Left forelimb (tissue), 1 donor: ENCODE measurements at places on chromosomes 6 and 20.

DNA sequence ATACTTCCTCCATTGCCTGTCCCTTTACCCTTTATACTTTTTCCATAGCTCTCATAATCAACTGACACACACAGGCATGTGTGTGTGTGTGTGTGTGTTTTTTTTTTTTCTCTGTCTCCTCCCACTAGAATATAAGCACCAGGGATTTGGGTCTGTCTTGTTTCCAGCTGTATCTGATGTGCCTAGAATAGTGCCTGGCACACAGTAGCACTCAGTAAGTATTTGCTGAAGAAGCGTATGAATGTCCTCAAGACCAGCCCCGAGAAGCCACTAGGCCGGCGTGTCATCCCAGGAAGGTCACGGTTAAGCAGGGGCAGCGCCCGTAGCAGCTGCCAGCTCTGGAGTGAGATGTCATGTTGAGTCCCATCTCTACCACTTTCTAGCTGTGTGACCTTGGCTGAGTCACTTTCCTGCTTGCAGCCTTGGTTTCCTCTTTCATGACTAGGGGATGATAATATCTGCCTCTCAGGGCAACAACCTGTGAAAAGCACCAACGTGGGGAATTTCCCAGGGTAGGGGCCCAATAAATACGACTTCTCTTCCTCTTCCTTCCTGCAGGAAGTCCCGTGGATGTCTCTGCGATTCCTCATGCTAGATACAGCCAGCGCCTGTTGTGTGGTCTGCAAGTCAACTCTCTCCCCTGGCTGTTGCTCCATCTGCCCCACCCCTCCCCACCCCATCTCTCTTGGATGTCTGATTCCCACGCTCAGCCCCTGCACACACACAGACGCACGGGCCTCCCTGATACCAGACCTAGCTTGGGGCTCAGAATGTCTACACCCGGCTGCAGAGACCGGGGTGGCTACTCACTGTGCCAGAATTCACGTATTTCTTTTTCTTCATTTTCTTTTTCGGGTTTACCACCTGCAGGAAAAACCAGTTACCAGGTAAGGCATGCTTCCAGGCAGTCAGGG is 58.1 kb downstream of the RAB44 start:
- DNase-seq, result no peak

DNA sequence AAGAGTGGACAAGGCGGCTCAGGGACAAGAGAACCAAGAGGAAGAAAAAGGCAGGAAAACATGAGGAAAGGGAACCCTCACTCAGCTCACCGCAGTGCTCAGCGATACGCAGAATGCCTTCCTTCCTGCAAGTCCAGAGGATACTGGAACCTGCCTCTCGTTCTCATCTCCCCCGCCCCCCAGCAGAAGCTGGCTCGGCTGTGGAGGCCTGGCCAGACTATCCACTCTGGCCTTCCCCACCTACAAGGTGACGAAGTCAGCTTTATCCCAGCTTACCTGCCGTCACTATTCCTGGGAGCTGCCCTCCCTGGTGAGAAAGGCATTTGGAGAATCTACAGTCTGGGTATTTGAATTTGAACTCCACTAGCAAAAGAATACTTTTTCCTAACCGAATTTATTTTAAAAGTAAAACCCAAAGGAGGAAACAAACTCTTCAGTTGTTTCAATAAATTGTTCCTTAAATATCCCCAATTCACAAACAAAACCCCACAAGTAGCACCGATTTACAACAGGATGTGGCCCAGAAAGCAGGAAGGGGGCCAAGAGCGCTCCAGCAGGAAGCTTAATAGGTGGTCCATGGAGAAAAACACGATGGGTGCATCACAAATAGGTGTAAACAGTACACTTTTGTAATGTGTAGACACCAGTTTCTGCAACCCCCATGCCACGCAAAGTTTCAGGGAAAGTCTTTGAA is 2.1 kb upstream of the DIDO1 start:
- peak; percentile 57 for DNase-seq

GRCh38 chr6:26197933-26198721 is 110.9 kb downstream of the HFE start:
- DNase-seq, result peak; percentile 70

- DNase-seq, result no peak
Observed at GRCh38 chr6:50288881-50289280, 239.2 kb upstream of the DEFB112 start.

- no peak for DNase-seq
Observed at GRCh38 chr6:49336514-49337131, 126.4 kb downstream of the MMUT start.

- DNase-seq, result no peak
Observed at GRCh38 chr6:41359617-41360313, 24.4 kb downstream of the NCR2 start.

DNA sequence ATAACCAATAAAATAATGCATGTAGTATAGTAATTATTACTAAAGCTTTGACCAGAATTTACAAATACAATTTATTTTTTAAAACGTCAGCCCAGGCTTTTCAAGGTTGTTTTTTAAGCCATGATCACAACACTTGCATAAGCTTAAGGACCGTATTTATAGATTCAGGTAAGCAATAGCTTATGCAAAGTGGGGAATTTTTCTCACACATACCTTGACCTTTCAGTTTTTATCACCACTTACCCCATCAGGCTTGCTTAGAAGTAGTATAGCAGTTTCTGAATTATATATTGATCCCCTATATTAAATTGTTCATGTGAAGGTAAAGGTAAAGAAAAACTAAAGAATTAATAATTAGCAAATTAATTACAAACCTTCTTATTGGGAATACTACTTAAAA is 232.3 kb upstream of the FKBP1C start:
- no peak for DNase-seq

DNA sequence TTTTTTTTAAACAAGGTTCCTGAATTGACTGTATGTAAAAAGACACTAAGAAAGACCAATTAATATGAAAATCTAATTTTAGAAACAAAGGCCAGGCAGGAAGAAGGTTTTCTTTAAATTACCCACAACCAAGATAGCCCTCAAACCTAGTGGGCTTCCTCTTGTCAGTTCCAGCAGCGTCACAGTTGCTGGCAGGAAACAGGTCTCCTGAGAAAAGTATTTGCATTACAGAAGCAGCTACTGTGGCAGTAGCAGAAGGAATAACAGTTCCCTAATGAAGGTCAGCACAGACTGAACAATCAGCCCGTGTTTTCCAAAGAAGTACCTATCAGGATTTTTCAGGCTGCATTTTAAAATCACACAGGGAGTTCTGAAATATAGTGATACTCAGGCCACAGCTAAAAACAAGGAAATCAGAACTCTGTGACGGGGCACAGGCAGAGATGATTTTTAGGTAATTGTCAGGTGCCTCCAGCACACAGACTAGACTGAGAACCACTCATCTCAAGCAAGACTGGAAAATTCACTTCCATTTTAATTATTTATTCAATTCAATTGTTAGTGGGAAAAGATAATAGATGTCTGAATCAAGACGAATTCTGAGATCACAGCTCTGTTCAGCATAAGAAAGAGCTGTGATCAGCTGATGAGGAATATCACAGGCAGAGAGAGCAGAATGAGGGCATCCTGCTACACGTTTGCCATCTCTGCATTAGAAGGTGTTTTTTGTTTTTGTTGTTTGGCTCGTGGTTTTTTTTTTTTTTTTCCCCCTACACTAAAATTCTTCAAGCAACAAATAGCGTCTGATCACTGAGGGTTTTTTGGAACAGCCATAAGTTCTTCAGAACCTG is 230.5 kb upstream of the KHDRBS2 start:
- no peak for DNase-seq

DNA sequence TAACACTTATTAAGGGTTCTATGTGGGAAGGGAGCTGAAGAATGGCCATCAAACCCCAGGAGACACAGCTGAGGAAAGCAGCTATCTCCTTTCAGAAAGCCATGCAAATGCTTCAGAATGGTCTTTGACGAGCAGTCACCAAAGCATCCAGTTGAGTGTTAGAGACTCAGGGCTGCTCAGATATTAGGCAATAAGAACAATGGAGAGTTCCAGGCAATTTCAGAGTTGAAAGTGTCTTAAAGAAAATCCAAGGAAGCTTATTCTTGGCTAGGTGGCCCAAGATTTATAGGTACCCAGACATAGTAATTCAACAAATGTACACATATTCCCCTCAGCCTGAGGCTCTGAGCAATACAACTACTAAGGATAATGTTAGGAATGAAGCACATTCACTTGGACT is 180.1 kb upstream of the SOX4 start:
- no peak for DNase-seq

GRCh38 chr20:1805161-1805581 is 90.0 kb upstream of the SIRPA start:
- DNase-seq, result no peak

DNA sequence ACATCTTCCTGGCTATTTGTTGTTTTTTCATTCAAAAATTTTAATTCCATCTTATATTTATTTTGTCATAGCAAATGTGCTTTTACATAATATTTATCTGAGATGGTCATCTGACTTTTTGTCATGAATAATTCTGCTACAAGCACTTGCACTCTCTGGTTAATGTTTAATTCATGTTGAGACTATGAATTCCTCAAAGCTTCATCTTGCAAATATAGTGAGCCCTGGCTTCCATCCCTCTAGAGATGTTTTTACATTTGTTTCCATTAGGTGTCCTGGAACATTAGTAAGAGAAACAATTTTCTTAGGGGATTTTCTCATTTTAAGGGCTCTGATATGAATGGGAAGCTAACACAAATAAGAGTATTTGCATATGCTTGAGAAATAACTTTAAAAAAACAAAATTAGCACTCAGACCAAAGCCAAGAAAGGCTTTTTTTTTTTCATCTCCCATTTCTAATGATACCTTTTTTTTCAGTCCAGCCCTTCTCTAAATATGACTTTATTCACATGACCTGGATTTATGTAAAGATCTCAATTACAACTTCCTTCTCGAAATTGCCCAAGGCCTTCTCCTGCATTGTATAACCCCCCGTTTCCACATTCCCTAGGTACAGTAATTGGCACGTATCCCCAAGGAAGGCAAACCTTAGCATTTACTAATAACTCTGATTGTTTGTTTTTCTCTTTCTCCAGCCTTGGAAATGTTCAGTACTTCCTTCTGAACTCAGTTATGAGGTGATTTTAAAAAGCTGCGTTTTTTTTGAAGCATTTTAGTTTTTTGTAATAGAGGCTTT is 797.0 kb upstream of the GJE1 start:
- no peak for DNase-seq

GRCh38 chr6:158279615-158280014 is 32.6 kb upstream of the TULP4 start:
- no peak for DNase-seq

DNA sequence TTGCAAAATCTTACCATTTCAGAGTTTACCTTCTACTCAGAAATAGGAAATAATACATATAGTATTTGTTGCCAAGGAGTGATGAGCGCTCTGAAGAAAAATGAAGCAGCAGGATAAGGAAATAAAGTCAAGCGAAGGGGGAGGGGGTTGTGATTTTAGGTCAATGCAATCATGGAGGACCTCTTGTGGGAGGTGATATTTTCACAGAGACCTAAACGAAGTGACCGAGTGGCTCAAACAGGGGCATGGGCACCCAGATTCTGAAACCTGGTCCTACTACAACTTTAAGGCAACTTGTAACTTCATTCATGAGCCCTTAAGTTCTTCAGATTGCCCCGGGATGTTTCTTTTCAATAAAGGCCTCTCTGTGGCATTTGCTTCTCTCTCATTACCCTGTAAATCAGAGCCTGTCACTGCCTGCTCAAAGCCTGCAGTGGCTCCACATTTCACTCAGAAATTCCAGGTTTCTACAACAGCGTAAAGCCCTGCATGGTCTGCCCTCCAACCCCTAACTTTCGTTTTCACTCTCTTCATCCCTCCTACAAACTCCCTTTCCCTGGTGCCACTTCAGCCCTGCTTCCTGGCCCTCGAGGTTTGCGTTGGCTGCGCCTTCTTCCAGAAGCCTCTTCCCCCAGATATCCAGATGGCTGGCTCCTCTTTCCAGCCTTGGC is 162.7 kb downstream of the TBC1D7 start:
- no peak for DNase-seq

DNA sequence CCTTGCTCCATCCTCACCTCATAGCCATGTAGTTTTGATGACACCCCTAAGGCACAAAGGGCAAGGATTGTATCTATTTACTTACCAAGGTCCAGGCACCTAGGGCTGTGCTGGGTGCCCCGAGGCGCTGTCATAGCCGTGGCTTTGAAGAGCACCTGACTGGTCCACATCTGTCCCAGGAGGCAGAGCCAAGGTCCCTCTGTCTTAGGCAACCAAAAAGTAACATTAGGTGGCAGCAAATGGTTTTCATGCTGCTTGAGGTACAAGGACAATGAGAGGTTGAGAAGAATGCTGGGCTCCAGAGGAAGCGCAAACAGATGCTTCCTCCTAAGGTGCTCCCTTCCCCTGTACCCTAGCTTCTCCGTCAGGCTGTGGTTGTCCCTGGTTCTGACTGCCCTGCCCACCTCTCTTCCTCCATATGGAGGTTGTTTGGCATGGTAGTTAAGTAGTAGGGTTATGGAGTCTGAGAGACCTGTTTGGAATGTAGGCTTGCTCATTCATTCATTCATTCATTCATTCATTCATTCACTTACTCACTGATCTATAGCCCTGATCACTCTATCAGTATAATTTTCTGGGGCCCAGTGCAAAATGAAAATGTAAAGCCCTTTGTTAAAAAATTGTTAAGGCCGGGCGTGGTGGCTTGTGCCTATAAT is 3.0 kb upstream of the UQCC2 start:
- no peak for DNase-seq

- no peak for DNase-seq
Observed at GRCh38 chr6:109362102-109362884, 20.0 kb downstream of the CD164 start.

- DNase-seq, result no peak
Observed at GRCh38 chr20:53208110-53208832, 236.1 kb downstream of the TSHZ2 start.

DNA sequence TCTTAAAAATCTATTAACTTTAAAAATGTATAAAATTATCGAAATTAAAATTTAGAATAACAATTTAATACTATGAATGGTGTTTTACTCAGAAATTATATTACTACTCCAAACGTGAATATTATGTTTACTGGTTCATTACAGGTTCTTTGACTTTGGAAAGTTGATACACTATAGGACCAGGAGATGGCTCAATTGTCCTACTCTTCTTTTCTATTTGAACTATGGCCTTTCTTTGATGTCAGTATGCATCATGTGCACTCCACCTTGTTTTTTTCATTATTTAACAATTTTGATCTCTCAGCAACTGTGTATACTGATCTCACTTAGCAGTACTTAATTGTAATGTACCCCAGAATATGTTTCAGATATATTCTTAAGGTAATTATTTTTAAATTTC is 391.5 kb upstream of the MANEA start:
- no peak for DNase-seq

DNA sequence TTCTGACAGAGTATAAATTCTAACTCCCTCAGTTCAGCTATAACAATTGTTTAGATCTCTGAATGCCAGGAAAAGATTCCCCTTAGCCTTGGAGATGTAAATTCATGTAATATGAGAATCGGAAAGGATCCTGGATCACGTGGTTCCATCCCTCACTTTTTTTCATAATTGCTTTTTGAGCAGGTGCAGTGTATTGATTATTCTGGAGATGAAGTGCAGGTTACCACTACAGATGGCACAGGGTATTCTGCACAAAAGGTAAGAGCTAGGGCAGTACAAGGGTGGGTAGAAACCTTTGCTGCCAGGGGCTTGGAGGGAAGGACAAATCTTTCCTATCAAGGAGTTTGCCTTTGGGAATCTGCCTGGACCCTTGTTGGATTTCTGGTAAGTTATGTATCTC is 52.7 kb downstream of the KDM1B start:
- no peak for DNase-seq
